ENCODE measurements at places on chromosomes 12 and 14. TPM values are rescaled to one million over a fixed set of nuclear protein-coding genes. Genes with fewer than 3 reads are reported as not detected.

The CYP46A1 gene
- 0.14 TPM for total RNA-seq

The SERPINA1 gene
- total RNA-seq = 0.59 TPM

The CBLN3 gene
- total RNA-seq = 1.6 TPM

The CISTR gene
- not detected for total RNA-seq

The TBK1 gene
- total RNA-seq = 26.8 TPM

The CFAP54 gene
- total RNA-seq = 1.6 TPM

The BORCS5 gene
- 10.4 TPM for total RNA-seq

The TAS2R50 gene
- not detected for total RNA-seq

The KRT74 gene
- total RNA-seq = not detected

The HOXC5 gene
- total RNA-seq = 0.50 TPM

The CFAP251 gene
- 1.2 TPM for total RNA-seq

The DUSP16 gene
- total RNA-seq = 11.4 TPM

The SLC39A2 gene
- total RNA-seq = not detected

The SLCO1B1 gene
- total RNA-seq = 0.26 TPM

The HOXC13 gene
- 12.4 TPM for total RNA-seq

The IGF1 gene
- total RNA-seq = not detected

The CNTN1 gene
- total RNA-seq = 64.6 TPM

The LMNTD1 gene
- total RNA-seq = not detected

The PTPN21 gene
- 8.9 TPM for total RNA-seq

The TMTC1 gene
- total RNA-seq = 0.06 TPM
